ENCODE measurements at places on chromosomes 12 and 14.

- DNase-seq, result no peak
These were observed 144.0 kb upstream of the PLEKHG7 start for GRCh38 chr12:92558806-92559205.

- no peak for DNase-seq
These were observed 9.1 kb upstream of the KRT80 start for GRCh38 chr12:52200781-52201450.

GRCh38 chr12:113940357-113941207 is 25.5 kb downstream of the RBM19 start:
- no peak for DNase-seq

DNA sequence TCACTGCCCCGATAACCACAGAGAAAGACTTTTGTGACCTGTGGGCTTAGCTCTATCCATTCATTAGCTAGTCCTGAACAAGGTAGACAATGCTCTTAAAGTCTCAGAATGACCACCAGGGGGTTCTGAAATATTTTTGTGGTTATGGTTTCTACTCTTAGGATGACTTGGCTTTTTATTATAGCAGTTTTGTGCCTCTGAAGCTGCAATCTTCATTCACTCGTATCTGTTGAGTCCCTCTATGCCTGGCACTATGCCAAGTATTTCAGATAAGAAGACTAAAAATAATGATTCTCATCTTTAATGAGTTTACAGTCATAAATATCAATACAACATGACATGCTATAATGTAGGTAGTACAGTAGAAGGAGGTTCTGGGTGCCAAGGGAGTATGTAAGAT is 130.8 kb upstream of the TRHDE start:
- no peak for DNase-seq

DNA sequence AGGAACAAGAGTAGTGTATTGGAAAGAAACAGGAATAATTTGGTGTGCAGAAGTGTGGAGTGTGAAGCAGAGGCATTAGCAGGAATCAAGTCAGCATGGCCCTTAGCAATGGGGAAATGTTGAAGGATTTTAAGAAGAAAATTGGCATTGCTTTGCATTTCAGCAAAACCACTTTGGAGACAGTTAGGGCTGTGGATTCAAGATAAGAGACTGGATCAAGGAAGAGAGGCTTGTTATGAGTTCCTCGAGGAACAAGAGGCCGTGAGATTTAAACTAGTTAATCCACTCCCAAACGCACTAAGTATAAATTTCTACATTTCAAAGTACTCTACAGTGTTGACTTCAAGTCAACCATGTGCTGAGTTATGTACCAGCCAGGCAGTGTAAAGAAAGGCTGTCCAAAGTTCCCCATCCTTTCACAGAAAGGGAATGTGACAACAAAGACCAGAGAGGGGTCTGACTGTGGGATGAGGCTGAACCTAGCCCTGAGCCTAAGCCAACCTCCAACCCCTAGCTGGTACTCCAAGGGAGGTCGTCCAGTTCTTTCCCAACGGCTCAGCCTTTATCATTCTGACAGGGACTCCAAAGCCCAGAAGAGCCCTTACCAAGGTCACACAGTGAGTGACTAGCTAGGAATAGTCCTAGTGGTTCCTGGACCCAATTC is 91.2 kb upstream of the BMP4 start:
- no peak for DNase-seq

DNA sequence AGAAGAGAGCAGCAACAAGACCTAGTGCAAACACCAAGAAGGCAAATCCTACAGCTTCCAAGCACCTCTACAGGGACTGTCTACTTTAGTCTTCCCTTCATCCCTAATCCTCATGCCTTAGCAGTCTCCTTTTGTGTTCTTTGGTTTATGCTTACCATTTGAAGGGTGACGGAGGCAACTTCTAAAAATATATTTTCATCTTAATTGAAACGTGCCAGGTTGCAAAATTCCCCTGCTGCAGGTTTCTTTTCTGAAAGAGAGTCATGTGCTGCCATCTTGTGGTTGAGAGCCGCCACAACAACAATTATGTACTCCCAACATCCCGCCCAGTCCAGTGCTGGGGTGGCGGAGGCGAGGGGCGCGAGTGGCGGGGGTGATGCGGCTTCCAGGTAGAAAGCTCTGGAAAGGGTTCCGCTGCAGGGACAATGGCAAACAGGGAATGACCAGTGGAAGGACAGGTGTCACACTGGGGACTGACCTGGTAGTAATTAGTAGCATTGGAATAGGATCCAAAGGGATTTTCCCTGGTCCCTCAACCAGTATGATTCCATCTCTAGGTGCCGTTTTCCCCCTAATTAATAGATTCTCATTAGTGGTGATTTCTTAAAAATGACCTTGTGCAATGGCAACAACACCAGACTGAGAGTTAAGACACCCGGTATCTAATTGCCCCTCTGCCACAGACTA is 80.3 kb upstream of the GNG2 start:
- DNase-seq, result peak; percentile 82

DNA sequence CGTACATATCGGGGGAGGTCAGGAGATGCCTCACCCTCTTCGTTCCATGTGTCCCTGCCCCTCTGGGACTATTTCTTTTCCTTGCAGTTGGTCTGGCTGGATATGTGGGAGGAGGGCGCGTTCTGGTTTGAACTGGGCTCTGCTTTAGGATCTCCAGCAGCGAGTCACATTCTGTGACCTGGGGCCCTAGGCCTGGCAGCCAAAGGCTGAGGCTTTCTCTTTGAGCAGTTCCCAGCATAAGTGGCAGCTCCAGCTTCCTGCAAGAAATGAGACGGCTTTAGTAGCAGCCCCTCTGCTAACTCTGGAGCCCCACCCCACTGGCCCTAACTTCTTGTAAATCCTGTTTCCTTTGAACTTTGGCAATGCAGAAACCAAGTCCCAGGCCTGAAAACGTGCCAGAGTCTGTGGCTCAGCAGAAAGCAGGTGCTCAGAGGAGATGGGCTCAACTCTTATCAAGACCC is 274.8 kb downstream of the DPF3 start:
- no peak for DNase-seq
